ENCODE measurements at places on chromosomes 1 and 21. TPM values are rescaled to one million over a fixed set of nuclear protein-coding genes. Genes with fewer than 3 reads are reported as not detected.
A peak's percentile ranks its signal among the peaks of the same experiment; 100 is the strongest.

The CALML6 gene
- 0.36 TPM for total RNA-seq

The THBS3 gene
- total RNA-seq, result 28.0 TPM

DNA sequence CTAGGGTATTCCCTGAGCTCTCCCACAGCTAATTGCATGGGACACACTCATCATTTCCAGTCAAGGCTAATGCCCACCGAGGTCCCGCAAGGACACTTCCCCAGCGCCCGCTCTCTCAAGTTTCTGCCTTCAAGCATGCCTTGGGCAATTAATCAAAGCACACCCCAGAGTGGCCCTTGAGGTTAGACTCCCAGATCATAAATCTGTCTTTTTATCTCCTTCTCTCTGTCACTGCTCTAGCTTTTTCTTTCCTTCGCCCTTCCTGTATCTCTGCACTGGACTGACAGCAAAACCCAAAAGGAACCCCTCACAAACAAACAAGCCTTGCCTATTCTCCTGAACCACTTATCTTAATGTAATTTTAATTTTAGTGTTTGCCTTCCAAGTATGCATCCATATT lies 7.9 kb upstream of the EXOSC10 start:
- DNase-seq, result peak; percentile 25

The LENEP gene
- 0.52 TPM for total RNA-seq

GRCh38 chr1:107952989-107953388 lies 12.0 kb downstream of the VAV3 start:
- DNase-seq, result no peak

DNA sequence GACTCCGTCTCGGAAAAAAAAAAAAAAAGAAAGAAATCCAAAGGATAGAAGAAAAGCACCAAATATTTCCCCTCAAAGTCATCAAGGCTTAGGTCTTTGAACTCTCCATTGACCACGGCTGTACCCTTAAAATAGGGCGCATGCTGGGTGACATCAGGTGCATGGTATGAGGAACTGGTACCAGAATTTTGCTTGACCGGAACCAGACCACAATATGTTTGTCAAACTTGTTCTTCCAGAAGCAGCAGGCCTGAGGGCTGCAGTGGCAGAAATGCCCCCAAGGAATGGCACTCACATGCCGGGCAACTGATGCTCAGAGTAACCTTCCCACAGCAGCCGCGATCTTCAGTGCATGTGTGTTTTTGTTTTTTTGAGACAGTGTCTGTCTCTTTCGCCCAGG lies 21.0 kb downstream of the RCC1 start:
- no peak for DNase-seq

DNA sequence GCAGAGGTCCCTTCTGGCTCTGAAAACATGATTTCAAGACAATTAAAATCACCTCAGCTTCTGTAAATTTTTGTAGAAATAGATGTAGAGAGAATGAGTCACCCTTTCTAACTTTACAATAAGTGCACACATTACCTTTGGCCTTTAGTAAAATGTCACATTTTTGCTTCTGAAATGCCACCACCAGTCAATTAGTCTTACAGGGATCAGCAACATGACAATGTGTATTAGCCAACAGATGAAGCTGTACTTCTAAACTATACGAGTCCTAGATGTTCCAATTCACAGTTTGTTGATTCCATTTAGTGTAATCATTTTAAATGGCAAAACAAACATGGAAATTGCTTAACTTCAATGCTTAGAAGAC lies 23.1 kb downstream of the C21orf91 start:
- no peak for DNase-seq

DNA sequence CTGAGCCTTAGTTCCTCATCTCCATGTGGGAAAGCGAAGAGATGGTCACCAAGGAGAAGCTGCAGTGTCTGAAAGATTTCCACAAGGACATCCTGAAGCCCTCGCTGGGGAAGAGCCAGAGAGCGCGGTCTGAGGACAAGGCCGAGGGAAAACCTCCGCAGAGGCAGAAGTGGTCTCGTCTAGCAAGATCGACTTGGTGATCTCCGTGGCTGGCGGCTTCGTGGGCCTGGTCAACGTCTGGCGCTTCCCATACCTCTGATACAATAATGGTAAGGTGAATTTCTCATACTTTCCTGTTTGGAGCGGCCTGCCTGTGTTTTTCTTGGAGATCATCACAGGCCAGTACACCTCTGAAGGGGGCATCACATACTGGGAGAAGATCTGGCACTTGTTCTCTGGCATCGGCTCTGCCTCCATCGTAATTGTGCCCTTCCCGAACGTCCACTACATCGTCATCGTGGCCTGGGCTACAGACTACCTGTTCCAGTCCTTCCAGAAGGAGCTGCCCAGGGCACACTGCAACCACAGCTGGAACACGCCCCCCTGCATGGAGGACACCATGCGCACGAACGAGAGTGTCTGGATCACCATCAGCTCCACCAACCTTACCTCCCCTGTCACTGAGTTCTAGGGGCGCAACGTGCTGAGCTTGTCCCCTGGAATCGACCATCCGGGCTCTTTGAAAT lies 841.1 kb upstream of the TMPRSS15 start:
- DNase-seq, result no peak
